ENCODE measurements at places on chromosomes 5 and 9.

GRCh38 chr5:122730037-122730436, 44.8 kb upstream of the SNX2 start:
- no peak for DNase-seq

DNA sequence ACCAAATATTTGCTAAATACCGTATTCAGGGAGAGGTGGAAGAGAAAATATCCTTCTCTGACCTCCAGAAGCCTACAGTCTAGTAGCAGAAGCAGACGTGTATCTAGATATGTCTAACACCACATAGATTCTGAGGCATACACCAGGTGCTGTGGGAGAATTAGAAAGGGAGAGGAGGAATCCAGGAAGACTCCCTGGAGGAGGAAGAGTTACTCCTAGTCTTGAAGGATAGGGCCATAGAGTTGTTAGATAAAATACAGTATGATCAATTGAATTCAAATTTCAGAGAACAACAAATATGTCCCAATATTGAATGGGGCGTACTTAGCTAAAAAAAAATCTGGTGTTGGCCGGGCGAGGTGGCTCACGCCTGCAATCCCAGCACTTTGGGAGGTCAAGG, 58.7 kb downstream of the TMOD1 start:
- DNase-seq, result no peak

- no peak for DNase-seq
Observed at GRCh38 chr5:173055722-173055982, 500 bp upstream of the CREBRF start.

DNA sequence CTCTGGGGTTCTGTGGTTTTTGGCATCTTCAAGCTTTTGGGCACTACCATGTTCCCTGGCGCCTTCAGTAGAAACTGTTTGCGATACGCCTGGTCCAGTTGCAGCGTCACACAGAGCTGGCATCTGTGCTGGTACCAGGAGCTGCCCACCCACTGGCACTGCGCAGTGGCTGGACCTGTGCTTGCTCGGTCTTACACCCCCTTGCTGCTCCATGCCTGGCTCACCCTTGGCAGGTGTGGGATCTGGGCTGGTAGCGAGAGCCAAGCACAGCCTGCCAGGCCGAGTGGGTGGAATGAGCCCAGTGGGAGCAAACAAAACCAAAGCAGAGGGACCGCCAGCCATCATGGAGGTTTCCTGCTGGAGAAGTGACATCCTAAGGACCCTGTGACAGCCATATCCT, 170.2 kb upstream of the IRX2 start:
- no peak for DNase-seq

DNA sequence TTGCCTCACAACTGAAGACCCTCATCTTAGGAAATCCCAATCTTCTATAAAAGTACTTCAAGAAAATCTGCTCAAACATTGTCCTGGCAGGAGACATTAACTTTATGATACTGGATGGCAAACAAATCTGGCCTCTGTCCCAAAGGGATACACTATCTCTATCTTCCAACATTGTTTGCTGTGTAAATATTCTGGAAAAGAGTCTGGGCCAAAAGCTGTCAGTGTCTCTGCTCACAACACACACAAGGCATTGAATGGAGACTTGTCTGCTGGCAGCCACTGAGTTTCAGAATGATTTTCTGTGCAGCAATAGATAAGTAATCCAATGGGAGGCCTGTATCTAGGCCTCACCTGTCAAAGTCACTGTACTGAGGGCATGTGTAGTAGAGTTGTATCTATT, 471.1 kb downstream of the DMAC1 start:
- DNase-seq, result no peak

DNA sequence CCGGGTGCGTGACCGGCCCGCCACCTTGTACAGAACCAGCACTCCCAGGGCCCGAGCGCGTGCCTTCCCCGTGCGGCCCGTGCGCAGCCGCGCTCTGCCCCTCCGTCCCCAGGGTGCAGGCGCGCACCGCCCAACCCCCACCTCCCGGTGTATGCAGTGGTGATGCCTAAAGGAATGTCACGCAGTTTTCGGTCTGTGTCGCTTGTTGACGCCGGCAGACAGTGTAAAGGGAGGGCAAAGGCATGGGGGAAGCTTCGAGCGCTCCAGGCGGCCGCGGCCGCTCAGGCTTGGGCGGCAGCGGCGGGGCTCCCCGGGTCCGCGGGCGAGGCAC, 1.3 kb downstream of the LRRC26 start:
- peak; percentile 38 for DNase-seq

DNA sequence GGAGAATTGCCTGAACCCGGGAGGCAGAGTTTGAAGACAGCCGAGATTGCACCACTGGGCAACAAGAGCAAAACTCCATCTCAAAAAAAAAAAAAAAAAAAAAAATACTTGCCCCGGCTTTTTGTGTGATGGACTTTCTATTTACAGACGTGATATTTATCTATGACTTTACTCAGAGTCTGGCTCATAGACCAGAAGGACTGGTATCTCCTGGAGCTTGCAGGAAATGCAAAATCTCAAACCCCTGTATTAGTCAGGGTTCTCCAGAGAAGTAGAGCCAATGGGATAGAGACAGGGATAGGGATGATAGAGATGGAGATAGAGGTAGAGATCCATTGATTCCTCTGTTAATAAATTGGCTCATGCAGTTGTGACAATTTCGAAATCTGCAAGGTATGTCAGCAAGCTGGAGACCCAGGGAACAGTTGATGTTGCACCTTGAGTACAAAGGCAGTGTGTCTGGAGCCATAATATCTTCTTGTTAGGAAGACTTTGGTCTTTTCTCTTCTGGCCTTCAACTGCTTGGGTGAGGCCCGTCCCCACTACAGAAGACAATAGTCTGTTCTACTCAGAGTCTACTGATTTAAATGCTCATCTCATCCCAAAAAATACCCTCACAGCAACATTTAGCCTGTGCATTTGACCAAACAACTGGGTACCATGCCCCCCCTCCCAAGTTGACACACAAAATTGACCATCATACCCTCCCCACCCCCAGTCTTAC, 195.4 kb upstream of the MSX2 start:
- no peak for DNase-seq
